ENCODE measurements at places on chromosomes 6 and 20.
A peak's percentile ranks its signal among the peaks of the same experiment; 100 is the strongest.

DNA sequence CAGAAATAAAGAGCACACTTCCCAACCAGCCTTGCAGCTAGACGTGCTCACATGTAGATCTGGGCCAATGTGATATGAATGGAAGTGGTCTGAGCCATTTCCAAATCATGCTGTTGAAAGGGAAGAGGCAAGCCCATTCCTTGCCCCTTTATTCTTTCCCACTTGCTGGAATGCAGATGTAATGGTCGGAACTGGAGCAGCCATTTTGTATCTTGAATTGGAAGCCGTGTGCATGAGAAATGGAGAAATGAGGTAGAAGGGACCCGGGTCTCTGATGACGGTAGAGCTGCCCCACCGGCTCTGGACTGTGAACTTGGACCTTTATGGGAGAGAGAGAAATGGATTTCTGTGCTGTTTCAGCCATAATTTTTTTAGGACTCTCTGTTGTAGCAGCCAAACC lies 54.8 kb upstream of the STX16 start:
- DNase-seq, result no peak

DNA sequence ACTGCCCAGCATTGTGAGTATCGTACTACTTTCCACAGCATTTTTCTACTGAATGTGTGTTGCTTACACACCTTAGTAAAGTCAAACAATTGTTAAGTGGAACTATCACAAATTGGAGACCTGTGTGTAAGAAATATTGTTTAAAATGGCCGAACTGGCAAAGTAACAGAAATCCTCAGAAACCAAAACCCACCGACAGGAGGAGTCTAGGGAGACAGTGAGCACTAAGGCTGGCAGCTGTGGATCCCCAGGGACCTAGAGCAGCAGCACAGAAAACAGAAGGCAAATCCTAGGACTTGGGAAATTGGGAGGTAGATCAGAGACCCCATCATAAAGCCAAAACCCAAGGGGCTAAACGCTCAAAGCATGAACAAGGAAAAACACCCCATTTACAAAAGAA lies 69.9 kb downstream of the SESN1 start:
- DNase-seq, result no peak

DNA sequence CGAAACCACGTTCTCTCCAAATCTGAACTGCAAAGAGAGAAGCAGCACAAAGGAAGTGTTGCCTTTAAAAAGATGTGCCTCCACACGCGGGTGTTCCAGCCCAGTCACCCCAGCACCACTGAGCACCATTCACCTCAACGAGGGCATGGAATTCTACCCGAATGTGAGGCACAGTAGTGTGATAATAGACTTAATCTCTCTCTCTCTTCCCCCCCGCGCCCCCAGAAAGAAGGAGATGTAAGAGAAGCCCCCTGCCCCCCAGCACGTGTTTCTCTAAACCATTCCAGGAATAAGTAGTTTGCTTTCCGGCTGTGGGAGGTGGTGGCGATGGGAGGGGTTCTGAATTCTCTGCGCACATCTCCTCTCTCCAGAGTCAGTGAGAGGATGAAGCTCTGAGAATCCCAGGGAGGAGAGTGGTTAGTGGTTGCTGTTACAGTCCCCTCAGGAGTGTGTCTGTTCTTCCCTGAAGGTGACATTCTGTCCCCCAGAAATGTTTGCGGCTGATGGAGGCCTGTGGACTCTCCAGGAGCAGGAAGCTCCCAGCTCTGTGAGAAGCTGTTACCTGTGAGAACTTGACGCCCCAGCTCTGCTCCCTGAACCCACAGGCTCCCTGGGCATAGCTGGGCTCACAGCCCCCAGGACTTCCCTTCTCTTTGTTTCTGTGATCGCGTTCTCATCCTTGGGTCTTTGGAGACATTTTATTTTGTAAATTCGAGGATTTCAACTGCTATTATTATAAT lies 23.5 kb upstream of the IRF4 start:
- DNase-seq, result no peak

GRCh38 chr6:2403546-2403945 lies 158.1 kb upstream of the GMDS start:
- no peak for DNase-seq

GRCh38 chr6:128713461-128713860 lies 169.5 kb upstream of the LAMA2 start:
- no peak for DNase-seq

GRCh38 chr6:167826896-167827582 lies at the start of gene AFDN:
Gene AFDN, plus strand, starts transcription at chr6:167826911. Its CDS starts 222 bp downstream, at chr6:167827133.
- no peak for DNase-seq

- no peak for DNase-seq
Observed at GRCh38 chr6:141158740-141159139, 974.0 kb upstream of the GJE1 start.

DNA sequence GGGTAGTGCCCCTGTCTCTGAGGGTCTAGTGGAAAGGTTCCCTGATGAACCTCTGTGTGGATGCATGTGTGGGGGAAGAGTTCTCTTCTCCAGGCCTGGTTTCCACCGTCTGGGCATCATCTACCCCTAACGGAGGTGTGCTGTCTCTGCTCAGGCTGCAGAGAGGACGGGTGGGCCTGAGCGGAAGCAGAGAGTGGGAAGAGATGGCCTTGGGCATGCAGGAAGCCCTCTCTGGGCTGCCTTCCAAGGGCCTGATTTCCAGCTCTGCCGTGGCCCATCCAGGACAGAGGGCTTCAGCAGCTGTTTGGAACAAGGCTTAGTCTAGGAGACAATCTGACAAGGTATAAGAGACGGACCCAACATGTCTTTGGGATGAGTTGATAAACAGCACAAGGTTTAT lies 220.1 kb upstream of the DTNBP1 start:
- DNase-seq, result no peak

GRCh38 chr6:36985808-36986703 lies at the start of gene MTCH1:
Gene MTCH1, minus strand, starts transcription at chr6:36986196. Its CDS starts 23 bp downstream, at chr6:36986173.
- DNase-seq, result peak; percentile 88

DNA sequence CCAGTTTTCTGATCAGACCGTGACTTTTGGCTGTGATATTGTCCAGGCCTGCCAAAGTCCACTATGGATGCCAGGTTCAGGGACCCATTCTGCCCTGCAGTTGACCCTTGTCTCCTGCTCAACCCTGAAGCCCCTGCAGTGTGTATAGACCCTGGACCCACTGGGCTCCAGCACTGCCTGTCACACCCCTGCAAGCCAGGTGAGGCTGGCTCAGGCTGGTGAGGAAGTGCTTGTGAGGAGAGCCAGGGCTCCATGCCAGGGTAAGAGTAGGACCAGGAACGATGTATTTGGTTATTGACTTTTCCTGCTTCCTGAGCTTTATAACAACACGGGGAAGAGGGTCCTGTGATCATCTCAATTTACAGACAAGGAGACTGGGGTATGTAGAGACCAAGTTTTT lies 19.1 kb upstream of the CD93 start:
- no peak for DNase-seq

GRCh38 chr6:44115866-44116265 lies 11.4 kb downstream of the MRPL14 start:
- no peak for DNase-seq

GRCh38 chr6:144302701-144303372 lies 17.7 kb downstream of the UTRN start:
- no peak for DNase-seq
